ENCODE measurements at places on chromosomes 2 and 18. TPM values are rescaled to one million over a fixed set of nuclear protein-coding genes. Genes with fewer than 3 reads are reported as not detected.

DNA sequence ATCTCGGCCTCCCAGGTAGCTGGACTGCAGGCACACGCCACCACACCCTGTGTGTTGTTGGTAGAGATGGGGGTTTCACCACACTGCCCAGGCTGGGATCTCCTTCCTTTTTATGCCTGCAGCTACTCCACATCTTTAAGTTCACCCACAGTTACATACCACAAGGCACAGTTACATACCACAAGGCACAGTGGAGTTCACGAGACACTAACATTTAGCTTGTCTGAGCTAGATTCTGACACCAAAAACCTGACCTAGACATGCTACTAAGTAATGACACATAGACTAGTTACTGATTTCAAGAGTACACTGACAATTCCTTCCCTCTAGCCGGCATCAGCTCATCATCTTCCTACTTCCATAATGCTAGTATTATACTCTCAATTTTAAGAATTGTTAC, 4.3 kb downstream of the POLR2D start:
- DNase-seq: no peak

- DNase-seq: peak; percentile 93
Measured at GRCh38 chr2:25951071-25951547, 31.2 kb downstream of the KIF3C start.

DNA sequence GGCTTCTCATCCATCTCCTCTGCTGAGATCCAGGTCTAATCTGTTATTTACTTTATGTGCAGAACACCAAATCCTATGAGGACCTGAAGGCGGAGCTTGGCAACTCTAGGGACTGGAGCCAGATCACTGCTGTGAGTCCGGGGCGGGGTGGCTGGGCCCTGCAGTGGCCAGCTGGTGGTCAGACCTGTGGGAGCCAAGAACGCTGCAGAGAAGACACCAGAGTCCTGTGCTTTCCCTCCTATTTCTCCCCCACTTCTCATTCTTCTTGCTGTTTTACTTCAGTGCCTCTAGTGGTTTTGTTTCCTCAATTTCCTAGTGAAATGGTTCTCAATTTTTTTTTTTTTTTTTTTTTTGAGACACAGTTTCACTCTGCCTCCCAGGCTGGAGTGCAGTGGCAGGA, 19.7 kb downstream of the VIL1 start:
- DNase-seq: no peak

DNA sequence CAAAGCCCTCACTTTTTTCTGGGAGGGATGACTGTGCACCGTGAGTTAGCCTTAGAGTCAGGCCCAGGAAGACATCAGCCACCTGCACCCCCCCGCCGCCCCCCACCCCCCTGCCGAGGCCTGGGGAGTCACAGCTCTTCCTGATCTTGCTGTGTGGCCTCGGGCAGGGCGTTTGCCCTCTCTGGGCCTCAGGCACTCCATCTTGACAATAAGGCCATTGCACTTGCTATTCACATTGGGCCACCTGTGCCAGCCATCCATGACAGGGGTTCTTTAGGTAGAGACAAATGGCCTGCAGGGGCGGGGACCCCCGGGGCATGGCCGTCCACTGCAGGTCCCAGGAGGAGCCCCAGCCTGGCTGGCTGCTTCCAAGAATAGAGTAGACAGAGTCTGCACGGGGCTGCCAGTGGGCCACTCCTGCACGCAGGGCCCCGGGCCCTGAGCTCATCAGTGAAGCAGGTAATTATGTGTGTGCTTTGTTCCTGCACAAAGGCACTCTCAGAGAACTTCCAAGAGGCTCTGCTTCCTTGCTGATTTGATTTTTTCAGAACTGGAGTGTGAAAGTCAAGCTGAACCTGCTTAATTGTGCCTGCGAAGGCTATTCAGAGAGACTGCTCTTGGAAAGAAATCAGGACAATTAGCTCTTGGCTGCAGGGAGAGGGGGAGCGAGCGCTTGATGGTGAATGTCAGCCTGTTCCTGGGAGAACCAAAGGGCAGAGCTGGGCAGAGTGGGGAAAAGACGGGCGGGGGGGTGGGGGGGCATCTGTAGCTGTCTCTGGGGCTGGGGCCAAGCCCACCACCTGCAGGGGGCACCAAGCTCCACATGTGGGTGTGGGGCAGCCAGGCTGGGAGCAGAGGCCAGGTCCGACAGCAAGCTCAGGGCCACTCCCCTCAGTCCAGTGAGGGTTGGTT, 40.3 kb downstream of the RRM2 start:
- peak; percentile 81 for DNase-seq

DNA sequence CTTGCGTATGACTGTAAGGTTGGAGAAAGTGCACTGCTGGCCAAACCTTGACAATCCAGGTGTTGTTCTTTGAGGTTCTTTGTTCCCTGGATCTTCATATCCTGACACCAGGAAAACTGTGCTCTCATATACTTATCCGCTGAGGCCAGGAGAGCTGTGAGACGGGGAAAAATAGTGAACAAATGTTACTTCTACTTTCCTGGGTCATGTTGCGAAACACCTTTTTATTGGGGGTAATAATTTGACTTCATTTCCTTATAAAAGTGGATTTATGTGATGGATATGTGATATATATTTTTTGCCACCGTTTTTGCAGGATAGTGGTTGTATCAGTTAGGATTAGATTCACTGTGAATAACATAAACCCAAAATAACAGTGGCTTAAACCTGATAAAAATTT, 336.1 kb downstream of the OSR1 start:
- DNase-seq: no peak

POTEC gene
- total RNA-seq: 2.5 TPM

GRCh38 chr18:76821356-76821874, 942 bp upstream of the ZNF236 start:
- no peak for DNase-seq

- no peak for DNase-seq
Measured at GRCh38 chr2:234823196-234823876, 128.5 kb upstream of the SH3BP4 start.

GRCh38 chr2:128584296-128584890, 265.7 kb upstream of the HS6ST1 start:
- DNase-seq: no peak

- DNase-seq: no peak
Measured at GRCh38 chr2:197711578-197711977, 6.4 kb downstream of the MARS2 start.

TGFA gene
- 2.0 TPM for total RNA-seq

DNA sequence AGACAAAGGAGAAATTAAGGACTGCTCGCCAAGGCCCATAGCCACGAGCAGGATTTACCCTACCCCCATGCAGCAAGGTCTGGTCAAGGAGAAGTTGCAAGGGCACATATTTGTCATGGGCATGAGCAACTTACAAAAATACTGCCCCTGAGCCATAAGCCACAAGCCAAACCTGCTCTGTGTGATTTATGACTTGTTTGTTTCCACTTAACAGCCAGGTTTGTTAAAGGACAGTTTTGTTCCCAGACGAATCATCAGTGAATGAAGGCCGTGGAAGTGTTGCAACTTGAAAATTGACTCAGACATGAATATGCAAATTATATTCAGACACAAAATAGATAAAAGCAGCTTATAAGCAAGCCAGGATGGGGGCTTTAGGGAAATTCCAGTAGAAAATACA, 31.3 kb upstream of the EVA1A start:
- DNase-seq: no peak

DNA sequence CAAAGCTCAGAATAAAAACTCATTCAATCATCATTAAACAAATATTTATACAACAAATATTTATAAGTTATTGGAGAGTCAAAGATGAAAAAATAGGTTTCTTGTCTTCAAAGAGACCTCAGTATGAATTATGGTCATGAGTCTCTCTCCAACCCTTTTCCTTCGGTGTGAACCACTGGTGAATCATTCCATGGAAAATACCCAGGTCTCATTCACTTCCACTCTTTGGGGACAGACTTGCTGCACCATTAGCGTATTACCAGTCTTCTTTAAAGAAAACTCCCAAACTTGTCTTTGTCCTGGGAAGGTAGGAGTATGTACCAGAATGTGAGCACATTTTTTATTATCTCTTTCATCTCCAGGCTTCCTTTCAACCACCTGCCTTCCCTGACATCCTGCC, 257.4 kb upstream of the RBMS1 start:
- no peak for DNase-seq

DCDC2C gene
- total RNA-seq: not detected

DNA sequence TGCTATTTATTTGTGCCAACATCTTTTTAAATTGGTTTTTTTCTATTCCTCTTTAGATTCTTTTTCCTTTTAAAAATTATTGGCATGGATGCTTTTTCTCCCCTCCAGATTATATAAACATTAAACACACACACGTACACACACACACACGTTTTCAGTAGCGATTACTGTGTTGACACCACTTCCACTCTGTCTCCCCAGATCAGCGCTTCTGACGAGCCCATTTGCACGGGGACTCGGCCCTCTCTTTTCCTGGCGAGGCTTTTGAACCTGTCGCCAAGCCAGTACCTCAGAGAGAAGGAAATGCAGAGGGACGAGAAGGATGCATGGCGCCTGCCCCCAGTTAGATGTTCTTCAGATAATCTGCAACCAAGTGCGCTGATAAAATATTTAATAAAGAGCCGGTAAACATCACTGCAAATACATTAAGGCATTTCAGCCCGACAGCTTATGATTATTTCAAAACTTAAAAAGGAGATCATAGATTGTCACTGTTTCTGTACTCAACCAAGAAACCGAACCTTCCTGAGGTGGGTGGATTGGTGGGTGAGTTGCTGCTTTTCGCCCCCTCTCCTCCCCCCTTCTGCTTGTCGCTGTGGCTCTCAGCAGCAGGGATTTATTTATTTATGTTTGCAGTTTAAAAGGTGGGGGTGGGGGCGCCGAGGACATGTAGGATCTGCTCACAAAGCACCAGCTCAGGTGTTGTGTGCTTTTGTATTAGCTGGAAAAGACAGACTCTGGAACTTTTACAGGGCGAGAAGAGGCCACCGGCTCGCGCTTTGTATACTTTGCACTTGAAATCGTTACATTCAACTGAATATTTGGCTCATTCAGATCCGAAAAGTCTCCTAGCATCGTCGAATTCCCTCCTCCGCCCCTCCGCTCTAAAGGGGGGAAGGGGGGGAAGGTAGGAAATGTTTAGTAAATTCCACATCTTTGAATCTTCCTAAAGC, 787 bp upstream of the TBR1 start:
- DNase-seq: peak; percentile 73

GRCh38 chr18:75472906-75473305, 45.4 kb upstream of the SMIM21 start:
- no peak for DNase-seq

SERPINB5 gene
- total RNA-seq: 0.57 TPM

- DNase-seq: no peak
Measured at GRCh38 chr2:120605231-120605935, 130.3 kb upstream of the GLI2 start.

HOXD13 gene
- 0.35 TPM for total RNA-seq

Measured in endodermal cell (in vitro differentiated cells).